HEK293T (cell line): ENCODE measurements at places on chromosomes 12 and 14.

GRCh38 chr14:53861781-53862180 is 94.8 kb downstream of the BMP4 start:
- DNase-seq = no peak

DNA sequence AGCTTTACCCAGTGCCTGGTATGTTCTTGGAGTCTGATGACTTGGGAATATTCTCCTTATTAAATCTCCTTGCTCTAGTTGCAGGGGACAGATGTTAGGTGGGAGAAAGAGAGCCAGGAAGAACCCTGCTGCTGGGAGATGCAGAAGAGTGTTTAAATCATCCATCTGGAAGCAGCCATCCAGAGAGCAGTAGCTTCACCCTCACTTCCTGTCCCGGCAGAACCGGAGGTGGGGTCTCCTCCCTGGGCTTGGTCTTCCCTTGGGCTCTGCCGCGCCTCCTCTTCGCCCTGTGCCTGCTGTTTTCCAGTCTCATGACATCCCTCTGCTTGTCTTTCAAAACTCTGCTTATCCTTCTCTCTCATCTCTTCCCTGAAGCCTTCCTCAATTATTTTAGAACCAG is 15.5 kb downstream of the B4GALNT3 start:
- no peak for DNase-seq

GRCh38 chr14:56195704-56196103 is 77.5 kb downstream of the PELI2 start:
- no peak for DNase-seq

DNA sequence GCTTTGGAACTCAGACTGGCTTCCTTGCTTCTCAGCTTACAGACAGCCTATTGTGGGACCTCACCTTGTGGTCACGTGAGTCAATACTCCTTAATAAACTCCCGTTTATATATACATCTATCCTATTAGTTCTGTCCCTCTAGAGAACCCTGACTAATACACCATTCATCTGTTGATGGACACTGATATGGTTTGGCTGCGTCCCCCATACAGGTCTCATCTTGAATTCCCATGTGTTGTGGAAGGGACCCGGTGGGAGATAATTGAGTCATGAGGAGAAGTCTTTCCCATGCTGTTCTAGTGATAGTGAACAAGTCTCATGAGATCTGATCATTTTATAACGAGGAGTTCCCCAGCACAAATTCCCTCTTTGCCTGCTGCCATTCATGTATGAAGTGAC is 57.0 kb downstream of the OTOGL start:
- DNase-seq = no peak

DNA sequence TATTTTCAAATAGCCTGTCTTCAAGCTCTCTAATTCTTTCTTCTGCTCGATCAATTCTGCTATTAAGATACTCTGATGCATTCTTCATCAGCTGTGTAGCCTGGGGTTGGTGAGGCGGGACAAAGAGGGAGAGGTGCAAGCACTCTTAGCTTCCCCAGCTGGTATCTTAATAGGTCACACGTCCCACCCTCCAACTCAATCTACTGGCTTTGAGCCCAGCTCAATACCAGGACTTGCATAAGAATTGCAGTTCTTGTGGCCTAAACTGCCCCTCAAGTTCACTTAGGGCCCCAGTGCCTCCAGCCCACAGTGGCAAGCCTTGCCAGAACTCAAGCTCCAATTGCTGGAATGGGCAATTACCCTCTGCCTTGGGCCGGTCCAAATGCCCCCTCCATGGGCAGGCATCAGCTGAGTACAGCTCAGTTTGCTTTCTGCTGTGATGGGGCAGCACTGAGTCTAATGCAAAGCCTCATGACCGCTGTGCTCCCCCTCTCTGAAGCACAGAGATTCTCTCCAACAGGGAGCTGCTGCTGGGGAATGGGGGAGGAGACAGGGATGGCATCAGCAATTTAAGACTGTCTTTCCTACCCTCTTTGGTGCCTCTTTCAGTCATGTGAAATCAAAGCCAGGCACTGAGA is 5.6 kb upstream of the SPATA7 start:
- no peak for DNase-seq

DNA sequence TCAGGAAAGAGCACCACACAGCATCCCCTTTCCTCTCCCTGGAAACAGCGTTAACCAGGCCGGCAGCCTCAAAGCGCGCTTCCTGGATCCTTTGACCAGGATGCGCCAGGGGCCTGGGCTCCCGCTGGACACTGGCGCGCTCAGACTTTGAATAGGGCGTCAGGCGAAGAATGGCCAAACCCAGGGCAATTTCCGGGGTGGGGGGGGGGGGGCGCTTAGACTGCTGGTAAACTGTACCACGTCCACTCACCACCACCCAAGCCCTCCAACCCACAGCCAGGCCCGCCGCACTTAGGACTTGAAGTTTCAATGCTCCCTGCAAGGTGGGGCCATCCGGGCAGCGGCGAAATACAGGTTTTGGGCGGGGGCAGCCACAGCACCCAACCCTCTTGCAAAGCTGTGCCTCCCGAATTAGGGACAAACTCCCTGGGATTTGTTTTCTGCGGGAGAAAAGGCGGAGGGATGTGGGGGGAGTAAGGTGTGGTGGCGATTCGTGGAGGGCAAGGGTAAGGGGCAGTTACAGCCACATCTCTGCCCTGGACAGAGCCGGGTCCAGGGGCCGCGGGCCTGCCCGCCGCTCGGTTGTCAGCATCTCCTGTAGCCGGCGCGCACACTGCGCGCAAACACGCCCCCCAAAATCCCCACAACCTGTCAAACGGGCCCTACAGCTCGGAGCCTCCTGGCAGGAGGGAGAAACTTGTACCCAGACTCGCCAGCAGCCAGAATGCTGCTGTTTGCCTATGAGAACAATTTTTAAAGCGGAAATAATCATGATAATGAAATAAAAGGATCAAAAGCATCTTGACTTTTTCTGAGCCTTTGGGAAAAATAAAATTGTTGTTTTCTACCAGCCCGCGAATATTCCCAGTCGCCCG is 958 bp downstream of the RTN1 start:
- DNase-seq = no peak

DNA sequence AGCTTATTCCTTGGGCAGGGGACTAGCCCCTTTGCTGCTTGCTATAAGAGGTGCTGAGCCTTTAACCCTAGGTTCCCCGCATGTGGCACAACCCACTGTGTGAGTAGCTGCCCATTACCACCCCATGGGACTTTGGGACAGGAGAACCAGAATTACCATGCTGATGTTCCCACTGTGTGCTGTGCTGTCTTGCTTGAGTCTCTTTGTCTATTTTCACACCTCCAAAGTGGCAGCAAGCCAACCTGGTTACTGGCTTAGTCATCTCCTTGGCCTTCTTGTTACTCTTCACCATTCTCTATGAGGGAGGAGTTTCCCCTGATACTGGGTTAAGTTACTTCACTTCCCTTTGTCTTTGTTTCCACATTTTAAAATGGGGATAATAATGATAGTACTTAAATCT is 73.4 kb upstream of the ETV6 start:
- DNase-seq = no peak

DNA sequence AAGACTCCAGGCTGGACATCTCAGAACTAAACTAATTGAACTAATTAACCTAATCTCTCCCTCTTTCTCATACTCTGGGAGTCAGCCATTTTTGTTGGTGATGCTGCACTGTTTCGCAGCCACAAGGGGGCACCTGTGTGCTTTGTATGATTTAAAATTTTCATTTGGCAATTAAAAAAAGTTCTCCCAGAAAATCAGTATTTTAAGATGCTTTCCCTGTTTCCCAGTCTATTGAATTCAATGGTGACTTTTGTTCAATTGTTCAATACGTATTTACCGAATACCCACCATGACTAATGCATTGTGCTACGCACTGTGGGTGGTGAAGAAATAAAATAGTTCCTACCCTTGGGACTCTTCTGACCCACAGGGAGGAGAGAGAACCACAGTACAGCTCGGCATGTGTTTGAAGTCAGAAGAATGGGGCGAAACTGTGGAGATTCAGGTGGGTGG is 63.7 kb downstream of the ZNF664 start:
- DNase-seq = peak; percentile 57

- DNase-seq = no peak
These were observed 29.4 kb upstream of the KCNA5 start for GRCh38 chr12:5014269-5014668.

- no peak for DNase-seq
These were observed 169.8 kb downstream of the OTOGL start for GRCh38 chr12:80268924-80269749.

DNA sequence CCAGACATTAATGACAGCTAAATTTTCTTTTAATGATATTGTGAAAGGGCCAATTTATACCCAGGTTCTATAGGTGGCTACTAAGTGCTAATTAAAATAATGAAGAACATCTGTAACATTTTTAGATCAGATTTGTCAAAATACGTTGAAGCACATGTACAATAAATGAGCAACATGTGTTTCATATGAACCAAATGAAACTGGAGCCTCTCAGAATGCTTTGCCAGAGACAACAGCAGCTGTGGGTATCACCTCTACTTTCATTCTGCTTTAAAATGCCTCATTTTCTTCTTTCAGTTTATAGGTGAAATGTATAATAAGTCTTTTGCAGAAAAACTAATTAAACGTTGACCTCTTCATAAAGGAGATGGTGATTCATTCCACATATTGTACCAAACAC is 26.1 kb upstream of the MYF6 start:
- no peak for DNase-seq

DNA sequence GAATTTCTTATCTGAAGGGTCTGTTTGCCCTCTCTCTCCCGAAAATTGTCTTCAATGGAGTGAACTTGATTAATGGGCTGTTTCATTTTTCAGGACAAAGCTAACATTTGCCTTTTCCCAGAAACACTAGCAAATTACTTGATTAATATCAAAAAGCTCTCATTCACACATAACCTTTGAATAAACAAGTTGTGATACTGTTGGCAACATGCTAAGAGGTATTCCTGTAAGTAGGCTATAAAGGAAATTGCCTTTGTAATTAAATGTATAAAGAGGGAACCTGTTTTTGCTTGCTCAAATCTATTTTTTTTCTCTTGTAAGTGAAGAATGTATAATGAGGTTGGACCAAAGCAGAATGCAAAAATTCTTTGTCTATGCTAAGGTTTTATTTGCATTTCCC is 457.2 kb downstream of the TMTC2 start:
- DNase-seq = no peak

- no peak for DNase-seq
These were observed 134.4 kb upstream of the NUDT4 start for GRCh38 chr12:93243382-93243688.

DNA sequence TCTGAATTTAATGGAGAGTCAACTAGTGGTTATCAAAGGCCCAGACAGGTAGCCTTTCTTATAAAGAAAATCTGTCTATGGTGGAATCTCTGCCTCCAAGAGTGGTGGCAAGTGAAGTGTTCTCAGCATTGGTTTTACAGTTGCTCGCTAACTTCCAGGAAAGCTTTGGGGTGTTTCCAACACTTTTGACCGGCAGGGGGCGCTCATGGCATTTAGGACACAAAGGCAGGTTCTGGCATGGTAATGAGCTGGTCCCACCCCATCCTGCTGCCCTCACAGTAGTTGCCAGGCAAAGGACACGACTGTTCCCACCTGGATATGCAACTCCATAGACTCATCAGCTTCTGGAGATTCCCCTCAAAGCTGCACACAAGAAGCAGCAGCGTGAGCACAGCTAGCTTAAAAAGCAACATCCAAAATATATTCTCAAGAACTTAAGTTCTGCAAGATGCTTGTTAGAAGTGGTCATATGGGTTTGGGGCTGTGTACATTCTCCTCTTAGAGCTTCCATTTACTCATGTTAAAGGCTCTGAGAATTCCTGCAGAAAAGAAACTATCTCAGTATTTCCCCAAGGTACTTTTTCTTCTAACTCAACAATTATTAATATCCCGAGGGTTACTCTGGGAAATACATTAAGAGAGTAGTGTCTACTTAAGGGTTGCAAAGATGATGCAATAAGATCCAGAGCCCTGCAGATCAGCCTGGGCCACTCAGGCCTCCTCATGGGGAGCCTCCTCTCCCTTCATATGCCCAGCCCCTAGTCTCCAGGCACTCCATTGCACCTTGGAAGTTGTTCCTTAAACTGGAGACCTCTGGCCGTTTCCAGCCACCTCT is 14.8 kb downstream of the PROX2 start:
- DNase-seq = peak; percentile 87

DNA sequence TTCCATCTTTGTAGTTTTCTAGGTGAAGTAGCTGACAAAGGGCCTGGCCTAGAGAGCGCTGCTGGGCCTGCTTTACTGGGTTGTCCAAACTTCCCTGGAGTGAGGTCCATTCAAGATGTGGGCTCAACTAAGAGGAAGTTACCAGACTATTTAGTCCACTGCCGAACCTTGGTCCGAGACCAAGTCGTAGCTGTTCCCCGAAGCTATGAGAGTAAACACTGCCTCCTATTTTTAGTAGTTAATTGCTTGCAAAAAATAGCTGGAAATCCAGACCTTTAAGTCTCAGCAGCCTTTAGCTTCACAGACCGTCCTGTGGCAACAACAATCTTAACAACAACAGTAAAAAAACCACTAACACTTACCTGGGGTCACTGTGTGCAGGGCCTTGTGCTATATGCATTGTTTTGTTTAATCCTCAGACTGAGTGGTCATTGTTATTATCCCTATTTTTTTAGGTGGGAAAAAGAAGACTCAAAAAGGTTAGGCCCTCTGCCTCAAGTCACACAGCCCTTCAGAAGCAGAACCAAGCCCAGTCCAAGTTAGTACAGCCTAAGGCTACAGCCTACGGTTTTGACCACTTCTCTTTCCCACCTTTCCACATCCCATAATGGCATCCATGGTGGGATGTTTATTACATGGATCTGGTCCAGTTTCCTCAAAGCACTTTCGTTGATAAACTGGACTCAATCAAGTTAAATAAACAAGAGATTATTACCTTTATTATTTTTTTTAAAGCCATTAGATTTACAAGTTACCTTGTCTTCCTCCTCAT is 30.6 kb downstream of the SOCS2 start:
- no peak for DNase-seq

DNA sequence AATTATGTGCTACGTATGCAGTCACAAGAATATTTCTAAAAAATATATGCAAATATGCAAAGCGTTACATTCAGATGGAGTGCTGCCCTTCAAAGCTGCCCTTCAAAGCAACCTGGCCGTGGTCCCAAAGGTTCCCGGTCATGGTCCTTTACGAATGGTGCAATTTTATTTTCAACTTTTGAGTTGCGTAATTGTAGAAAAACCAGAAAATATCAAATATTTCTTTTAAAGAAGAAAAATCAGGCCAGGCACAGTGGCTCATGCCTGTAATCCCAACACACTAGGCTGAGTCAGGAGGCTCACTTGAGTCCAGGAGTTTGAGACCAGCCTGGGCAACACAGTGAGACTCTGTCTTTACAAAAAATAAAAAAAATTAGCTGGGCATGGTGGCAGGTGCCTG is 21.4 kb downstream of the CLSTN3 start:
- no peak for DNase-seq

- DNase-seq = no peak
These were observed 105.8 kb downstream of the PRKD1 start for GRCh38 chr14:29821661-29822429.

GRCh38 chr12:16225692-16226091 is 51.8 kb downstream of the SLC15A5 start:
- DNase-seq = no peak

DNA sequence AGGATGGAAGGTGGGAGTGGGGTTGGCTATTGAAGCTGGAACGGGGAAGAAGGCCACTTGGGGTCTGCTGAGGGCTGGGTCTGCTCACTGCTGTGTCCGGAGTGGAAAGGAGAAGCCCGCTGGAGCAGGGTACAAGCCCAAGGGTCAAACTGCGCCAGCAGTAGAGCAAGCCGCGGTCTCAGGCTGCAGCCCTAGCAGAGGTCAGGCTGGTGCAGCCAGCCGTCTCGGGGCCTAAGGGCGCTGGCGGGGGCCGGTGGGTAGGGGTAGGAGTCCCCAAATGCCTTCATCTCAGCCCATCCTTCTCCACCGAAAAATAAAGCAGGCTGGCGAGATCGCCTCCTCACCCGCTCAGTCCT is 718 bp upstream of the JDP2 start:
- DNase-seq = no peak
